ENCODE measurements at places on chromosomes 11 and 22.

GRCh38 chr22:23067023-23067650, 3.2 kb upstream of the GNAZ start:
- no peak for DNase-seq
- H3K27me3 ChIP-seq: peaks cover 3% of the 10 kb centered on the region
- no peaks in the 10 kb centered on the region for H3K36me3 ChIP-seq
- peaks cover 4% of the 10 kb centered on the region for H3K4me1 ChIP-seq

DNA sequence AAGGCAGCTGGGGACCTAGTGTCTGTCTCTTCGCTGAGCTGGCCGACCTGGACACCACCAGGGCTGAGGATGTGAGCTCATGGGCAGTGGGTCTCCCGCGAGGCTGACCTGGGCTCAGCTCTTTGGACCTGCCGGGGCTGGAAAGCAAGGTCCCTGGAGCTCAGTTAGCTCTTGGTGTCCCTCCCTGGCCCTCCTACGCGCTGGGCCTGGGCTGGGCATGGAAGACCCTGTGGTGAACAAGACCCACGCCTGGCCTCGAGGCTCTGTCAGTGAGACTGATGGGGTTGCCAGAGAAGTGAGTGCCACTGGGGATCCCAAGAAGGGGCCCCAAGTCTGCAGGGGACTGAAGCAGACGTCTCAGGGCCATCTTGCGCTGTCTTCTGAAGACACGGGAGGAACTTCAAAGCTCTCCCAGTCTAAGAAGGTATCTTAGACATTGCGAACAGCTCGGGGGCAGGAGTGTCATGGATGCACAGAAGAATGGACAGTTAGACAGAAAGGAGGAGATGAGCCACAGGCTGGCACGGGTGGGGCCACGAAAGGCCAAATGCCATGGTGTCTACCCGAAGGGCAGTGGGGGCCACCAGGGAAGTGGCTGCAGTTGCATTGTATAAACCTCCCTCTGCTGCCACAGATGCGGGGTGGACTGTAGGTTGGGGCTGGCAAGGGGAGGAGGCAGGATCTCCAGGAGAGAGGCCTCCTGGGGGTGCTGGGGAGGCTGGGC, 31.2 kb downstream of the NFAM1 start:
- peaks cover 2% of the 10 kb centered on the region for H3K27me3 ChIP-seq
- no peak for DNase-seq
- H3K4me3 ChIP-seq: no peak overlapping the region
- H3K27ac ChIP-seq: no peak overlapping the region
- H3K36me3 ChIP-seq: no peaks in the 10 kb centered on the region
- H3K4me1 ChIP-seq: no peaks in the 10 kb centered on the region

DNA sequence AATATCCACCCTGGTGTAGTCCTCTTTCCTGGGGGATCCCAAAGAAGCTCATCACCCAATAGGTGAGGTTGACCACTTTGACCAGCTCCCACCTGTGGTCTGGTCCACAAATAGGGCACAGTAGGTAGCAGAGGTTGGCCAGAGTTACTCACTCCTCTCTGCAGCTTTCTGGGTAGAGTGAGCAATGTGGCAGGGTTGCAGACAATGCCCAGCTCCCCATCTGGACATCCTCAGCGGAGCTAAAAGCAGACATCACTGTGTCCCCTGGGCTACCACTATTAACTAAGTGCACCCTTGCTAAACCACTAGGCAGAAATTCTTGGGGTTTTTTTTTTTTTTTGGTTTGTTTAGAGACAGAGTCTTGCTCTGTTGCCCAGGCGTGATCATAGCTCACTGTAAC, 48.4 kb upstream of the TP53I11 start:
- H3K4me1 ChIP-seq: no peaks in the 10 kb centered on the region
- no peak overlapping the region for H3K27ac ChIP-seq
- no peak for DNase-seq
- H3K4me3 ChIP-seq: no peak overlapping the region
- H3K27me3 ChIP-seq: peaks cover 11% of the 10 kb centered on the region
- H3K36me3 ChIP-seq: peaks cover 7% of the 10 kb centered on the region

DNA sequence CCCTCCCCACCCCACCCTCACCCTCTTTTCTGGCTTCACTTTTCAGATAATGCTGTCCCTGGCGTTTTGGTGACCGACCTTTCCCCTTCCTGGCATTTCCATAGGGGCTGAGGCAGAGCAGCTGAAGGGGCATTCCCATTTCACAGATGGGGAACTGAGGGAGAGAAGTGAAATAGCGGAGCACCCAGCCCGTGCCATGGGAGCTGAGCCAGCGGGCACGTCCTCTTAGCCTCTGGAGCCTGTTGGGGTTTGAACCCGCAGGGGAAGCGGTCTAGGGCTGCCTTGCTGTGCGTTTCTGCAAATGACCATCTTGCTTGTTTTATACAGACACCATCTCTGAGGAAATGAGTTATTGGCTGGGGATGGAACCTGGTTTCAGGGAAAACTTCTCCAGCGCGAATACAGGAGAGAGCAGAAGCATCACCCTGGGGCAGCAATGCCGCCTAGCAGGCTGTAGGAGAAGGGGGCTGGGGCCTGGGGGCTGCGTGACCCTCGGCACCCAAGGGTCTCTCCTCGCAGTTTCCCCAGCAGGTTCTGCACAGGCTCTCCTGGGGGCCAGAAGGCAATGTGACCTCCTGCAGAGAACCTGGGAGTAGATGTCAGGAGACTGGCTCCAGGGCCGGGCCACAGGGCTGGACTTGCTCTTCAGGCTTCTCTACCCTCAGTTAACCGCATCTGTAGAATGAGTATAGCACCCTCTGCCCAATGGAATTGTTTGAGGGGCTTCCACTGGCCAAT, 1.5 kb downstream of the PTPRJ start:
- DNase-seq: no peak
- H3K27me3 ChIP-seq: peaks cover 15% of the 10 kb centered on the region
- H3K4me1 ChIP-seq: peaks cover 49% of the 10 kb centered on the region
- peak overlapping the region; percentile 89 for H3K27ac ChIP-seq
- peaks cover 4% of the 10 kb centered on the region for H3K36me3 ChIP-seq

DNA sequence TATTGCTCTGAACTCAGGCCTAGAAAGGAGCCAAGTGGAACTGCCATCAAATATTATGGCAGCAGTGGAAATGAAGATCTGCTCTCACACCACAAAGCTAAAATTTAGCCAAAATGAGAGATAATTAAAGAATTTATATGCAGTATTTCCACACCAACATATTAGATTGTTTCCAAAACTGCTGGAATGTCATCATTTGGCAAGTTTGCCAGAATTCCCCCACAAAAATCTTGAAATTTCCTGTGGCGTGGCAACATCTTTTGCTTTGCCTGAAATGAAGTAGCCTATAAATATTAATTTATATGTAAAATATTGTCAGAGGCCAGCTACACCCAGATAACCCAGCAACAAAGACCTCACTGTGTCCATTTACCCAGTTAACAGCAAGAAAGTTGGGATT, 13.8 kb downstream of the C11orf71 start:
- peaks cover 4% of the 10 kb centered on the region for H3K36me3 ChIP-seq
- no peak for DNase-seq
- H3K4me1 ChIP-seq: no peaks in the 10 kb centered on the region
- peaks cover 2% of the 10 kb centered on the region for H3K27me3 ChIP-seq

DNA sequence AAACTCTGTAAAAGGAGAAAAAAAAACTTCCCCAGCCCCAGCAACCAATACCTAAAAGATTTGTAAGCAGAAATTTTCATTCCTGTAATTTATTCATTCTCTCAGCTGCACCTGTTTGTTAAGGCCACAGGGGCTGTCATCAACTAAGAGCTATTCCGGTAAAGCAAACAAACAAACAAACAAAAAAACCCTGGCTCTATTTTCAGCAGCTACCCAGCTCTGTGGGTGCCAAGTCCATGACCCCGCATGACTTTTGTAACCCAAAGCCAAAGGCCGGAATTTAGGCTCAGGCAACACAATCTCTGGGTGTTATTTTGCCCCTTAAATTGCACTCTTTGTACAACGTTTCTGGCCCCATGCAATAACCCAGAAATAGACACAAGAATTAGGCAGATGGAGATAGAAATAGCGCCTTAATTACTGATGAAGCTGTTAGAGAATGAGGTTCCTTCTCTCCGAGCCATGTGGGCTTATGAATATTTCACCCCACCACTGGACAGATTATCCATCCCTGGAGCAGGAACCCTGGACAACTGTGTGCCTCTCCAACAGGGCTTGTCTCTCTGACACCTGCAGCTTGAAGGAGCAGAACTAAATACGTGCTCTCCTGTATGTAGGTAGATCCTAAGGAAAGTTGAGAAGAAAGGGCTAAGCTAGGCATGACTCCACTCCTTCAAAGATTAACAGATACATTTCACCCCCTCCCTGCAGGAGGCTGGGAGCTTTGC, 29.4 kb downstream of the APOL6 start:
- no peak overlapping the region for H3K4me3 ChIP-seq
- H3K4me1 ChIP-seq: no peaks in the 10 kb centered on the region
- H3K36me3 ChIP-seq: peaks cover 19% of the 10 kb centered on the region
- H3K27me3 ChIP-seq: no peaks in the 10 kb centered on the region

- H3K4me1 ChIP-seq: no peaks in the 10 kb centered on the region
- H3K36me3 ChIP-seq: no peaks in the 10 kb centered on the region
- no peak for DNase-seq
- no peak overlapping the region for H3K27ac ChIP-seq
- peaks cover 3% of the 10 kb centered on the region for H3K27me3 ChIP-seq
- H3K4me3 ChIP-seq: no peak overlapping the region
Measured at GRCh38 chr11:123143921-123144320, 51.1 kb downstream of the CLMP start.

DNA sequence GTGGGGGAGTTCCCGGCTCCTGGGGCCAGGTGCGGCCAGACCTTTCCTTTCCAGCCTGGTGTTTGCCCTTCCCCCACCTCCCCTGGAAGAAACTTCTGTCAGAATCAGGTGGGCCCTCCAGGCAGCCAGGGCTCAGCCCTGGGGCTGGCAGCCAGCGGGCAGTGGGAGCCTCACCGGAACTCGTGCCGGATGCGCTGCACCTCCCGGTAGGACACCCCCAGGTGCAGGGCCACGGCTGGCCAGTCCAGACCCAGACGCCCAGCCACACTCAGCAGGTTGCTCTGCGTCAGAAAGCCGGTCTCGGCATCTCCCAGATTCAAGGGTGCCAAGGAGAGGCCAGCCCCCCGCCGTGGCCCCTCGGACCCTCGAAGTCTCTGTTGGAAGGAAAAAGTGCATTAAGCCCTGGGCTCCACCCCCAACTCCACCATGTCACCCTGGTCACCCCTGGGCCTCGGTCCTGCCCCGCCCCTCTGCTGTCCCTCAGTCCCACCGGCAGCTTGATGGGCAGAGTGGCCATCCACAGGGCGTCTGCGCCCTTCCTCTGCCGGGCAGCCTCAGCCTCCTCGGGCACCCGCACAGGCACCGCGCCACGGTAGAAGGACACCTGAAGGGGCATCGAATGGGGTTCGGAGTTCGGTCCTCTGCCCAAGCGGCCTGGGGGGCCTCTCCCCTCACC, 1.7 kb upstream of the SLC25A22 start:
- no peak overlapping the region for H3K27ac ChIP-seq
- H3K4me1 ChIP-seq: peaks cover 18% of the 10 kb centered on the region
- H3K27me3 ChIP-seq: peaks cover 5% of the 10 kb centered on the region
- H3K36me3 ChIP-seq: no peaks in the 10 kb centered on the region
- no peak overlapping the region for H3K4me3 ChIP-seq
- no peak for DNase-seq

DNA sequence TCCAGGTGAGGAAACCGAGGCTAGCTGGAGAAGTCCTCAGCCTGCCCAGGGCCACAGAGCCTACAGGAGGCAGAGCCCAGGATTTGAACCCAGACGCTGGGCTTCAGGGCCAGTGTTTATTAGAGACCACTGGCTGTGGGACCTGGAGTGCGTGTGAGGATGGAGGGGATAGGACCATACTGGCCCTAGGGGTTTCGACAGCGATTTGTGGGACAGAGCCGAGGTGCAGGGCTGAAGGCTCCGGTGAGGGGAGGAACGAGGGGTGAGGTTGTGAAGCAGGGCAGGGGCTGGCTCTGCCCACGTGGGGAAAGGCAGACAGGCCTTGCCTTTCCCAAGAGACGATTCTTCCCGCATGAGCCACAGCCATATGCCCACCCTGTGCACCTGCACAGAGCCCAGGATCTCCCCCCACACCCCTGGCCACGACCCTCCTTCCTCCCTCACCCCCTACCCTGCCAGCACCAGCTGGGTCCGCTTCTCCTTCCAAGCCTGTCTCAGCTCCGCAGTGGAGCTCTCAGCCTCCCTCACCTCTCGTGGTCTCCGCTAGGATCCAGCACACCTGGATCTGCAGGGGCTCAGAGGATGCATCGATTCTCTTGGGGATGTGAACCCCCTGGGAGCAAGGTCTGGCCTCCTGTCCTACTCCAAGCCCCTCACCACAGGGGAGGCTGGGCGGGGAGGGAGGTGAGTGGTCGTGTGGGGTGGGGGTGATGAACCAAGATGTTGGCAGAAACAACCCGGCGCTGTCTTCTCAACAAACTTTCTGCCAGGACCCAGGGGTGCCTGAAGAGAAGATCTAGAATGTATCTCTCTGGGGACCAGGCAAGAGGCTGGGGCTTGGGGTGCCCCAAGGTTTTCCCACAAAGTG, 58.4 kb downstream of the RTL6 start:
- H3K36me3 ChIP-seq: no peaks in the 10 kb centered on the region
- no peak for DNase-seq
- no peaks in the 10 kb centered on the region for H3K4me1 ChIP-seq
- no peaks in the 10 kb centered on the region for H3K27me3 ChIP-seq
- H3K27ac ChIP-seq: no peak overlapping the region

- DNase-seq: no peak
- H3K27ac ChIP-seq: no peak overlapping the region
- H3K27me3 ChIP-seq: no peaks in the 10 kb centered on the region
- no peak overlapping the region for H3K4me3 ChIP-seq
- H3K4me1 ChIP-seq: no peaks in the 10 kb centered on the region
- H3K36me3 ChIP-seq: no peaks in the 10 kb centered on the region
Measured at GRCh38 chr11:21965221-21965620, 227.7 kb upstream of the ANO5 start.

DNA sequence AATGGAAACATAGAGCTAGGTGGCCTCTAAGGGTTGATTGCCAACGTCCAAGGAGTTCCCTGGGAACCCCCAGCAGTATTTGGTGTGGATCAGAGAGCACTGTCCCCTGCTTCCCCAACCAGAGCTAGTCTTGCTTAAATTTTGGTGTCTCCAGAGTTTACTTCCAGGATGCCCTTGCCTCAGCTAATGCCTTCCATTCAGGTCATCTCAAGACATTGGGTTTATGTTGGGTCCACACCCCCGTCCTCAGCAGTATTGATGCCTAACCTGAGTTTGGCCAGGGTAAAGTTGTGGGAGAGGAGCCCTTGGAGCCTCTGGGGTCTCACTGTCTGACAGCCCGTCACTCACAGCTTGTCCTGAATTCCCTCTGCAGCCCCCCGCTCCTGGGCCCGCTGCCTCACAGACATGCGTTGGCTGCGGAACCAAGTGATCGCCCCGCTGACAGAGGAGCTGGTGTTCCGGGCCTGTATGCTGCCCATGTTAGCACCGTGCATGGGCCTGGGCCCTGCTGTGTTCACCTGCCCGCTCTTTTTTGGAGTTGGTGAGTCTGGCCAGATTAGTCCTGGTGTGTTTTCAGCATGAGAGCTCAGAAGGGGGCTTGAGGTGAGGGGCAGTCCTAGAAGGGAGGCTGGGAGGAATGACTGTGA, 1.4 kb downstream of the RCE1 start:
- peak overlapping the region; percentile 87 for H3K4me3 ChIP-seq
- peak overlapping the region; percentile 95 for H3K27ac ChIP-seq
- DNase-seq: no peak
- peaks cover 41% of the 10 kb centered on the region for H3K4me1 ChIP-seq
- H3K27me3 ChIP-seq: peaks cover 15% of the 10 kb centered on the region

All from immature natural killer cell (primary cell).